ENCODE measurements at places on chromosomes 1 and 21.

GRCh38 chr1:111904478-111905218, 84.8 kb downstream of the KCND3 start:
- DNase-seq = no peak

GRCh38 chr1:206970446-206970845, at the start of gene FCAMR:
Gene FCAMR, minus strand, starts transcription at chr1:206970460. Its CDS starts 335 bp downstream, at chr1:206970125.
- no peak for DNase-seq

DNA sequence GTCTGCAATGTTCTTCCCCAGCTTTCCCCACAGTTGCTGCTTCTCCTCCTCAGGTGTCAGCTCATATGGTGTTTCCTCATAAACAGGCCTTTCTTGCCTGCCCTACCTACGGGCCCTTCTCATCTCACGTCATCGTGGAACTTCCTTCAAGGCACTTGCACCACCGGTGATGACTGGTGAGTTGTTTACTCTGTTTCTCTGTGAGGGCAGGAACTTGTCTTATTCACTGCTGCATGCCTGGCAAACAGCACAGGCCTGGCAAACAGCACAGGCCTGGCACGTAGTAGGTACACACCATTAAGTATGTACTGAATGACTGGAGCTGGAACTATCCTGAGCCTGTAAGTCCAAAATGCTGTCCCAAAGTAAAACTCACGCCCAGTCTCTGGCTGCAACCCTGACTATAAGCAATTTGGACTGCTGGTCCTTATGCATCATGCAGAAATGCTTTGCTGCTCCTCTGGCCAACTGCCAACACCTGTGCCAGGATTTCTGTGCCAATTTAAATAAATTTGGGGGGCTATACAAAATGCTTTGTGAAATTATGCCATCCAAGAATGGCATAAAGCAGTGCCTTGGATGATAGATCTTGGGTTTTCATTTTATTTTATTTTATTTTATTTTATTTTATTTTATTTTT, 25.7 kb downstream of the STK40 start:
- peak; percentile 52 for DNase-seq

DNA sequence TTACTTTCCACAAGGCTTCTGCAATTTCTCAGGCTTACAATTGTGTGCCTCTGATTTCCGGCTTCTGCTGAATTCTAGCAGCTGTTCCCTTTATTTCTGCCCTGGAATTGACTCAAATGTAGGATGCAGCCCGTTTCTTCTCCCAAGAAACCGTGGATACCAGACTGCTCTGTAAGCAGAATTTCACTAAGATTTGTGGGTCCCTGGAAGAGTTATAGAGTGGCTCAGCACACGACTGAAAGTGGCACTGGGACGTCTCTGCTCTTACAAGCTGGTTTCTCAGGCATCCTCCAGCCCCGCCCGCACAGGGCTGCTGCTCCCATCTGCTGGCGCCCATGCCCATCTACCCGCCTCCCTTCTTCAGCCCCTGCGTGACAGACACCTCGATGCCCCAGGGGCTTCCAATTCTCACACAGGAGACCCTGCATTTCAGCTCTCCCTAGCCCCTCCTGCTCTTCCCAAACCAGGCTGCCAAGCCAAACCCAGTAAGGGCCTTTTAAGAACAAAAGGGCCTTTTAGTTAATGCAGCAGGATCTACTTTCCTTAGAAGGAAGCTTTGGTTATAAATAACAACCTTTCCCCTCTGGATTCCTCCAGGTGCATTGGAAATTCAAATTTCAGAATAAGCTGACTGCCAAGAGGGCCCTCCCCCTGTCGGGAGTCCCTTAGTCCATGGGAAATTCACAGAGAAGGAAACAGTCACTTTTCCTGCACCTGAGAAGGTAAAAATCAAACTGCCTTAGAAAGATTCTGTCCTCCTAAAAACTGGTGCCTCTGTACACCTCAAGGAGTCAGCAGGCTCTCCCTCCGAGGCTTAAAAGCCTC, 45.4 kb upstream of the TENT5B start:
- no peak for DNase-seq

GRCh38 chr1:85449356-85449755, 15.6 kb downstream of the DDAH1 start:
- no peak for DNase-seq

DNA sequence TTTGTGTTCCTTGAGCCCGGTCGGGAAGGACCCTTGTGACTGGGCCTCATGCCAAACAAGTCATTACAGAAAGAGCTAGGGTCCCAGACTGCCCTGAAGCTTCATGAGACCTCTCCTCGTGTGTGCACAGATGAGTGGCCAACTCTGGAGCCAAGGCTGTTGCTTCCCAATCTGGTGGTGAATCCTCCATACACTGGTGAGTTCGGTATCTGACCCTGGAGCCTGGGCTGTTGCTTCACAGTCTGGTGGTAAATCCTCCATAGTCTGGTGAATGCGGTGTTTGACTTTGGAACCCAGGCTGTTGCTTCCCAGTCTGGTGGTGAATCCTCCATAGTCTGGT, 737.8 kb downstream of the MATN1 start:
- DNase-seq = no peak

DNA sequence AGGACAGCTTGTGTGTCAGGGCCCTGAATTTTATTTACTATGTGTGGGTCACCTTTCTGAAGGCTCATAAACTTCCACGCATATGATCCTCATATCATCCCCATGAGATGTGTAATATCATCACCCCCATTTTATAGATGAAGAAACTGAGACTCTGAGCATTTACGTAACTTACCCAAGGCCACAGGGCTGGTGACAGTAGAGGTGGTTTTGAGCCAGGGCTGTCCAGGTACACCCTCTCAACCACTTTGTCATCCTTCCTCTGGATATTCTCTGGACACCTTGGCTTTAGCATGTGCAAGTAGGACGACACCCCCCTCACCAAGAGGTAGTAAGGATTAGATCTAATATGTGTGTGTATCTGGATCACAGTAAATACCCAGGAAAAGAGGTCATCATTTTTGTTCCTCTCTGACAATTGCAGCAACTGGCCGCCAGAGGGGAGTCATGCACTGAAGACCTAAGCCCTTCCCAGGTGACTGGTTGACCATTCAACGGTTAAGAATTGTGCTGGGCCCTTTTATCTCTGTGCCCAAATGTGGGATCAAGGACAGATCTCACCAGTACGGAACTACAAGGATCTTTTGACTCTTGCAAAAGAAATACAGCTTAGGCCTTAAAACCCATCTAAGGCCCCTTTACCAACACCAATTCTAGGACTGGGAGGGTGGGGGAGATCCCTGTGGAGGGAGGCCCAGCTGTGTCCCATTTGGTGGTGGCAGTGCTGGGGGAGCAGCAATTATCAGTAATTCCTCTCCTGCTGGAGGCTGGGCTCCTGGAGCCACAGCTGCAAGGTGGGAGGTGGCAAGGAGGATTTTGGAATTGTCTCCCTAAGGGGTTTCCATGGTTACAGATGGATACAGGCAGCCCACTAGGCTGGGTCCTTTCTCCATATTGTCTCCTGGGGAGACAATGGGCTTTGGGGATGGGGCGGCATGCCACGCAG, 13.7 kb upstream of the E2F2 start:
- peak; percentile 76 for DNase-seq

- no peak for DNase-seq
These were observed 257.2 kb upstream of the AJAP1 start for GRCh38 chr1:4397196-4397595.

GRCh38 chr21:18661842-18662241, 258.3 kb upstream of the TMPRSS15 start:
- DNase-seq = no peak

DNA sequence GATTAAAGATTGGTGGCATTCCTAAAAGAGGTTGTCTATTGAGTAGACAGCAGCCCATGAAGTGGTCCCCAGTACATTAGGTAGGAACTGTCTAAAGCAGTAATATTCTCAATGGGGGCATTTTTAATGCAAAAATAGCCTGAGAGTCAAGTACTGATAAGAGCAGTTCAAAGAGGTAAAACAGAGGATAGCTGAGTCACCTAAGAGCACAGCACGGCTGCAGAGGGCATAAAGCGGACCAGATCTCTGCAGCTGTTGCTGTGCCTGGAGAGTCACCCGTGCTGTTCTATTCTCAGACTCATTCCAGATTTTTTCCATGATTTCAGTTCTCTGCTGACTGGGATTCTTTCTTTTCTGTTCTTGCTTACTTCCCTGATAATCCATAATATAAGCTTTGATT, 313.2 kb downstream of the OLFM3 start:
- no peak for DNase-seq

GRCh38 chr1:23020706-23021405, 1.6 kb downstream of the KDM1A start:
- DNase-seq = no peak

DNA sequence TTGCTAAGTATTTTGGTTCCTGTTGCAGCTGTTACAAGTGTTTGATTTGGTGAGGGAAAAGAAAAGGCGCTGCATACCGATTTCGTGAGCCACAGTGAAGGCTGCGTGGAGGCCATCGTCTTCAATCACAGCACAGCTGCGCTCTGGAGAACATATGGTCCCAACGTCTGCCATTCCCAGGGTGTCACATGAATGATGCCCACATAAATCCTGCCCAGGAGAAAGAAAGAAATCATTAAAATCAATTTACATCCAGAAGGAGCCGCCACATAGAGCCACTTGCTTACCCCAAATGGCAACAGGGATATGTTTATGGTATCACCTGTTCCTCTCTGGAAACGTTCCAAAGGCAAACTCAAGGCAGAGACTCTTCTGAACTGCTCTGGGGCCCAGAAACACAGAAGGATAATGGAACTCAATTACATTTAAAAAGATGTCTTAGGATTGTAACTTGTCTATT, 12.2 kb downstream of the ADAMTS5 start:
- no peak for DNase-seq

DNA sequence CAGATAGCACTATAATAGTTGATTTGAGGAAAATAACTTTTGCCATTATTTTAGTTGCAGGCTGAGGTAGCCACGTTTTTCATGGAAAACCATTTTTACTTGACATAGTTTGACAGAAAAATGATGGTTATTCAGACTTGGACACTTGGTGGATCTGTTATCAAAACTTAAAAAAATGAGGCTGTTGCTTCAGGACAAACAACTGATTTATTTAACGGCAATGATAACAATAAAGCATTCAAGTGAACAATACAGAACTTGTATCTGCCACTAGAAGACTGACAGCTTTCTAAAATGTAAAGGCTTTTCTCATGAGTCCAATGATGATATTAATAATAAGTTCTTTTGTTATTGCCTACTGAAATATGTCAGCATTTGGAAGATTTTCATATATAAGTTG, 322.9 kb downstream of the BRINP3 start:
- DNase-seq = no peak

DNA sequence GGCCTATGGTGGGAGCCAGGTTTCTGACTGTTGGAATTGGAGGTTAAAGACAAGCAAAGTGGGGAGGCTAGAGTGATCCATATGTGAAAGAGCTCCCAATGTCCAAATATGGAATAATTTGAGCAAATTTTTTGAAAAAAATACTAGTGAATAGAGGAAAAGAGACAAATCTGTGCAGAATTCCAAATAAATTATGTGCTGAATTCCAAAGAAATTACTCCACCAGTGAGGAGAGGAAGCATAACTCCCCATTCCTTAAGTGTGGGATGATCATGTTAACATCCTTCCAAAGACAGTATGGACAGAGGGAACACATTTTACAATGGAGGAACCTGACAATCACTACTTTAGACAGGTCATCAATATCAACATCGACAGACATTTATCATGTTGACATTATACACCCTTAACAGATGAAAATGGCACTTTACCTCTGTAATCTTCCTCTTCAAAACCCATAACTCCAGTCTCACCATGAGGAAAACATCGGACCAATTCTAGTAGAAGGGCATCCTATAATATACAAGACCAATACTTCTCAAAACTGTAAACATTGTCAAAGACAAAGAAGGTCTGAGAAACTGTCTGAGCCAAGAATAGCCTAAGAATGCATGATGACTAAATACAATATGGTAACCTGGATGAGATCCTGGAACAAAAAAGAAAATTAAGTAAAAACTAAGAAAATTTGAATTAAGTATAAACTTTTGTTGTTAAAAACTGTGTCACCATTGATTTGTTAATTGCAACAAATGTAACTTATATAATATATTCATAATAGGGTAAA, 71.5 kb upstream of the RGS4 start:
- no peak for DNase-seq

DNA sequence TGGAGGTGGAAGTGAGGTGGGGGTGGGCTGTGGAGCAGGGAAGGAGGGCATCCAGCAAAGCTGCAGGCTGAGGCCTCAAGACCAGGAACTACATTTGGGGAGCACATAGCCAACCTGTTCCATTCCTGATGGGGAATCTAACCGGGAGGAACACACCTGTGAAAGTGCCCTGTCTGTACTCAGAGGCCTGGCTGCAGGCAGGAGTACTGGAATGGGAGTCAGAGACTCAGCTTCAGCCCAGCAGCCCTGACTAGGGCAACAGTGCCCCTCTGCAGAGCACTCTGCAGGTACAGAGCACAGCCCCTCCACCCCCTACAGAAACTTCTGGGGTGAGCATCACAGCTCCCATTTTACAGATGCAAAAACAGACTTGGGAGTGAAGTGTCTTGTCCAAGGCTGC, 126.4 kb downstream of the DMRTB1 start:
- DNase-seq = no peak

- no peak for DNase-seq
These were observed 23.2 kb upstream of the SLC2A1 start for GRCh38 chr1:42981871-42982270.

DNA sequence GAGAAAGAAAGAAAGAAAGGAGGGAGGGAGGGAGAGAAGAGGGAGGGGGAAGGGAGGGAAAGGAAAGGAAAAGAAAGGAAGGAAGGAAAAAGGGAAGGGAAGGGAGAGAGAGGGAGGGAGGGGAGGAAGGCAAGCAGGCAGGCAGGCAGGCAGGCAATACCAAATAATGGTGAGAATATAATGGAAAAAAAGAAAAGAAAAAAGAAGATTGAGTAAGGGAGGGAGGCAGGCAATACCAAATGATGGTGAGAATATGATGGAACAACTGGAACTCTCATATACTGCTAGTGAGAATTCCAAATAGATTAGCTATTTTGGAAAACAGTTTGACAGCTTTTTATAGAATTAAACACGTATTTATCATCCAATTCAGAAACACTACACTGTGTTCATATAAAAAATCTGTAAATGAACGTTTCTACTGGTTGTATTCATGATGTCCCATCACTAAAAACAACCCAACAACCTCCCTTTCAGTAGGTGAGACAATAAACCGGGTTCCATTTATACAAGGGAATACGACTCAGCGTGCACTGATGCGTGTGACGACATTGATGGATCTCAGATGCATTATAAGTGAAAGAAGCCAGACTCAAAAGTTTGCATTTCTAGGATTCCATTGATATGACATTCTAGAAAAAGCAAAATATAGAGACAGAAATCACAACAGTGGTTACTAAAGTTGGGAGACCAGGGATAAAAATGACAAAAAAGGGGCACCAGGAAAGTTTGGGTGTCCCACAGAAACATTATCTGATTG, 226.4 kb downstream of the DSCAM start:
- no peak for DNase-seq

DNA sequence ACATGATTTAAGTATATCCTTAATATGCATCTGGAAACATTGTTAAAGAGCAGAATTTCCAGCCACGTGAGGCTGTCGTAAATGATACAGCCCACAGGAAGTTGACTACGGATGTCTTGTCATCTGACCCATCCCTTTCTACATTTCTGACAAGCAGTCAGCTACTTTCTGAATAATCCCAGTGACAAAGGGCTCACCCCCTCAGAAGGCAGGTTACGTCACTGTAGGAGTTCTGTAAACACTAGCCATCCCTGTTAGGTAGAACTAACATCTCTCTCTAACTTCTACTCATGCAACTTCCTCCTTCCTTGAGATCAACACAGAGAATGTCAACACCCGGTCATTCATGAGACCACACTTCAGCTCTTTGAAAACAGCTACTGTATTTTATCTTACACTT, 259.2 kb downstream of the GREM2 start:
- no peak for DNase-seq
